ENCODE measurements at places on chromosomes 7 and 10. TPM values are rescaled to one million over a fixed set of nuclear protein-coding genes. Genes with fewer than 3 reads are reported as not detected.

- peak; percentile 96 for DNase-seq
Measured at GRCh38 chr7:128217030-128217805, 23.9 kb upstream of the LEP start.

DNA sequence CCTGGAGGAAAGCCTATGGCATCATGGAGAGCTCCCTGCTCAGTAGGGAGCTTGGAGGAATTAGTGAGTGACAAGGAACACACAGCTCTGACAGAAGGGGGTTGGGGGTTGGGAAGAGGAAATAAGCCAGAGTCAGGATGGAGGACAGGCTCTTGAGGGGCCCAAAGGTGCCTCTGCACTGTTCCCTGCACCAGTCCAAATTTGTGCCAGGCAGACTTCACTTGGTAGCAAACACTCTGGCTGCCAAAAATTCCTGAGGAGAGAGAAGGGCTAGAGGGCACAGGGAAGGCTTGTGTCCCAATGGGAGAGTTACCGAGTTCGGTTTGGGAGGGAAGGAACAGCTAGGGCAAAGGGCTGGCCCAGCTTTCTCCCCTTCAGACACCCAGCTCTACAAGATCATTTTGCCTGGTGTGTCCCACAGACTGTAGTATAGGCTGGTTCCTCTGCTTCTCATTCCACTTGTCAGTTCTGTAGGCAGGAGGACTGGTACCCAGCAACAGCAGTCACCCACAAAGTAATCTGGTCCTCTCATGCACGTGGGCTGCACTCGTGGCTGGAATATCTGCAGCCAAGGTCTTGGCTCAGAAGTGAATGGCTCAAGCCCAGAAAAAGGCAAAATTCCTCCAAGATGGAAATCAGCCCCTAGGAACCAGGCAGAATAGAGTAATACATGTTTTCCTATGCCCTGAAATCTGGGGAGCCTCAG is 8.0 kb upstream of the KCNIP2 start:
- no peak for DNase-seq

DNA sequence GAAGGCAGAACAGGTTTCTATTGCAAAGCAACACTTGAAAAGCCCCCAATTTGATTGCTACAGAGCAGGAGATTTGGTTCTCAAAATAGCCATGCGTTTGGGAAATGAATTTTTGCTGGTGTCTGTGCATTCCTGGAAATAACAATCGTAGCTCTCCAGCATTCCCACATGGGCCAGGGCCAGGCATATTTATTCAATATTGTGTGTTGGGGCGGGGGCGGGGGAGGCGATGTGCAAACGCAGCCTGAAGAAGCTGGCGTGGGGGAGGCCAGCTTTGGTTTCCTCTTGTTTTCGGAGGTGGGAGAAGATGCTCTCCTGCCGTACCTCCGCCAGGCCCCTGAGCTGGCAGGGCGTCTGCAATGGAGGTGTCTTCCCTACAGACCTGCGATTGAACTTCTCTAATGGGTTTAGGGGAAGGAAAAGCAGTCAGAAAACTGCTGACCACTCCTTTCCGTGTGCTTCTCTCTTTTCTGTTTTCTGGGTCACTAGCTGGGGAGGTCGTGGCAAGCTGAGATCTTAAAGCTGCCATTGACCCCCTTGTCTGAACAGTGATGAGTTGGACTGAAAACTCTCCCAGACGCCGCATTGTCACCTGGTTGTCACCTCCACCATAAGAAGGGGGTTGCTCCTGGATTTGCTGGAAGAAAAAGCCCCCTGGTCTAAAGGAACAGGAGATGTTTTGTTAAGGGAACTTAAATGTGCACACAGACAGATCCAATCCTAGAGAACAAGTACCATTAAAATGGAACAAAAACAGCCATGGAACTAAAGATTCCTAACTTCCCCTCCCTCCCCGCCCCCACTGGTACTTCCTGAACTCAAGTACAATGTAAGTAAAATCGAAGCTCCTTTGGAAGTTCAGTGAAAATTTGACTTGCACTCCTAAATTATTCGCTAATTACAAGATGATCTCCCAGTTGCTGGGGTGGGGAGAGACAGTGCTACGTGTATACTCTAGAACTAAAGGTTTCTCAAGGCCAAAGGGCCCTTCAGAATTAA is 56.4 kb upstream of the HABP2 start:
- DNase-seq = no peak

- no peak for DNase-seq
Measured at GRCh38 chr7:110938165-110938564, 152.8 kb upstream of the LRRN3 start.

CRHR2 gene
- not detected for total RNA-seq

GRCh38 chr7:151814400-151815009 is 62.4 kb downstream of the PRKAG2 start:
- DNase-seq = no peak

DNA sequence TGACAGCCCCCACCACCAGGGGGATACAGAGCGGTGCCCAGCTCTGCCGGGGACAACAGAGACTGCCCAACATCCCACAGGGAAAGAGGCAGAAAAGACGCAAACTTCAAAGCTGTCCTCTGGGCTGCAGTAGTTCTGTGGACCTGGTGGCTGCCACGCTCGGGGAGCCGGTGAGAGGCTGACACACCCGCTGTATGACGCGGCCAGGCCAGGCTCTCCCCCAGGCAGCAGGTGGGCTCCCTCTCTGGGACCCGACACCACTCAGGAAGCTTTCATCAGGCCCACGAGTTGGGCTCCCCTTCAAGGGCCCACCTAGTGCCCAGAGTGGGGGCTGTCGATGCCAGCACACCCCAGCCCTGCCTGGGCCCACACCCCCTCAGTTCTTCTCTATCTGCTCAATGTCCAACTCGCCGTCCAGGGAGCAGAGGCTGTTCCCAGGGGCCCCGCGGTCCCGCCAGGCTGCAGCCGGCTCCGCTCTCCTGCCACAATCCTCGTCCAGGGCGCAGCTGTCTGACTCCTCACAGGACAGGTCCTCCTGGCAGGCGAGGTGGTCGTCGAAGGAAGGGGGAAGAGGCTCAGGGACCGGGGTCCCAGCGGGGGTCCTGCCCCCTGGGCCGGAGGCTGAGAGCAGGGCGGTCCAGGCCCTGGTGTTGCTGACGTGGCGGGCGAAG is 121.2 kb downstream of the FAM53B start:
- DNase-seq = no peak

- no peak for DNase-seq
Measured at GRCh38 chr10:69250041-69250440, 28.3 kb upstream of the HK1 start.

DNA sequence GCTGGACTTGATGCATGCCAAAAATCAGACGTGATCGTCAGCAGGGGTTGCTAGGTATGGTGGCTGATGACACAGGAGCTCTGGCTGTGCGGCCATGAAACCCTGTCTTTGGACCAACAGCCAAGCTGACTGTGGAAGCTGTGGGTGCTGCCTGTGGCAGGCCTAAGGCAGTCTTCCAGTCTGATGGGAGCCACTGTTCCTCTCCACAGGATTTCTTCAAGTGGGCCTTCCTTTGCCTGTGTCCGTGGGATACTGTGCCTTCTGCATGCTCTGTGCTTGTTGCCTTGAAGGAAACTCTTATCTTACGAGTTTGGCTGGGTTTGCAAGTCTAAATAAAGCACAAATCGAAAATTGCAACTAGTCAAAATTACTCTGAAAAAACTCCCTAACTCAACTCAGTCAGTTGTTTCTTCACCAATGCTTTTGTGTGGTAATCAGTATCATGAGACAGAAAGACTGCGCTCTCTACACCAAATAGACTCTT is 101.9 kb upstream of the PDLIM1 start:
- DNase-seq = no peak

GLI3 gene
- total RNA-seq = 4.4 TPM

LRIT1 gene
- not detected for total RNA-seq

GRCh38 chr7:25788371-25788770 is 363.6 kb upstream of the NFE2L3 start:
- DNase-seq = no peak

- peak; percentile 24 for DNase-seq
Measured at GRCh38 chr10:70584909-70585544, 17.5 kb downstream of the PRF1 start.

GRCh38 chr10:29011516-29011915 is 277.4 kb upstream of the LYZL1 start:
- DNase-seq = no peak

- DNase-seq = peak; percentile 89
Measured at GRCh38 chr7:107972075-107972482, 30.9 kb downstream of the LAMB1 start.

GRCh38 chr7:75688200-75689136 is 50.3 kb downstream of the HIP1 start:
- DNase-seq = peak; percentile 83

GRCh38 chr10:123855008-123855684 is 36.5 kb downstream of the CPXM2 start:
- DNase-seq = no peak

DNA sequence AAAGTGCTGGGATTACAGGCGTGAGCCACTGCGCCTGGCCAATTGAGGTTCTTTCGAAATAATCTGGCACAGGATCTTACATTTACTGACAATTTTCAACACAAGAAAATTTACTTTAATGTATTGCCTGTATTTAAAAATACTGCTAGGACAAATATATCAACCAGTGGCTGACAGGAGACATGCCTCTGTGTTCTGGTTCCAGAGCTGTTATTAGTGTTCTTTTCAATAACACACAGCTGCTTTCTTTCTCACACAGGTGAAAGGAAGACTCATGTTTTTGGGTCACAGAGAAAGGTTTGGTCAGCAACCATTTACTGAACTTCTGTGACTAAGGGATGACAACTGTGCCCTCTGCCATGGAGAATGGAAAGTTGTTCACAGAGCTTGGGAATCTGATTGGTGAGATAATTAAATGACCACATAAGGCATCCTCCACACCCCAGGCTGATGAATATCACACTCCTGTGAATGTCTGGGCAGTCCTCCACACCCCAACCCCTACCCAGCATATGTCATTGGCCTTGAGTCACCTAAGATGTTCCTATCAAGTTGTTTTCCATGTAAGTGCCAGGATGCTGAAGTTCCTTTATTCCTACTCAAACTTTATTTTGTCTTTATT is 180.1 kb downstream of the RAPGEF5 start:
- no peak for DNase-seq

- DNase-seq = no peak
Measured at GRCh38 chr10:70738006-70738760, 47.0 kb downstream of the TBATA start.

- DNase-seq = no peak
Measured at GRCh38 chr7:110307776-110308175, 783.2 kb upstream of the LRRN3 start.

C7orf33 gene
- total RNA-seq = not detected

OR2A42 gene
- not detected for total RNA-seq

- DNase-seq = peak; percentile 58
Measured at GRCh38 chr7:28107960-28108359, 72.6 kb downstream of the JAZF1 start.

DNA sequence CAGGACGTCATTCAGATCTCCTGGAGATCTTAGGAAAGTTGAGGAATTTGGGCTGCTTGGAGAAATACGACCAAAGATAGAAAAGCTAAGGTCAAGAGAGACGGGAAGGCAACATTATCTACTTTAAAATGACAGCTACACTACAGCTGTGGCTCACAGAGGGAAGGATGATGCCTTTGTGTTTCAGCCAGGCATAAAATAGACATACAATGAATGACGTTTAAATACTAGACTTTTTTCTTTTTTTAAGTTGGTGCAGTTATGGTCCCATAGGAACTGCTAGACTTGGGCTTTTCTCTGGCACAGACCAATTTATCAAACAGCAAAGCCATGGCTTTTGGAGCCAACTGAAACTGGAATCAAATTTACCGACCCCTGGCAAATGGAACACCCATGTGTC is 164.8 kb downstream of the MAGI2 start:
- no peak for DNase-seq

DNA sequence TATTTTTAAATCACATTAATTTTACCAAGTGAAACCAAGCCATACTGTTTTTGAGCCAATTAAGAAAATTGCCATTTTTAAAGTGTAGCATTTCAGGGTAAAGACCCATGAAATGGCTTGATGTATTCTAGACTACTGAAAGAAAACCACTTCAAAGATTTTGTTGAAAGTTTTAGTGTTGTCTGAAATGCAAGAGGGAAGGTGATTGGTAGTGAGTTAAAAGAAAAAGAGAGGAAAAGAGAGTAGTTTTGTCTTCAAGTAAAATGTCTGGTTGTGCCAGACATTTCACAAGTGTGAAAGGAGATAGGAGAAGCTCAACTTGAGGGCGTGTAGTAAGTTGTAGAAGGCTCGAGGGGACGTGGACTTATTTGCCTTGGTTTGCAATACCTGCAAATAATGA is 41.6 kb downstream of the CALML5 start:
- no peak for DNase-seq

FAM237B gene
- not detected for total RNA-seq

DNA sequence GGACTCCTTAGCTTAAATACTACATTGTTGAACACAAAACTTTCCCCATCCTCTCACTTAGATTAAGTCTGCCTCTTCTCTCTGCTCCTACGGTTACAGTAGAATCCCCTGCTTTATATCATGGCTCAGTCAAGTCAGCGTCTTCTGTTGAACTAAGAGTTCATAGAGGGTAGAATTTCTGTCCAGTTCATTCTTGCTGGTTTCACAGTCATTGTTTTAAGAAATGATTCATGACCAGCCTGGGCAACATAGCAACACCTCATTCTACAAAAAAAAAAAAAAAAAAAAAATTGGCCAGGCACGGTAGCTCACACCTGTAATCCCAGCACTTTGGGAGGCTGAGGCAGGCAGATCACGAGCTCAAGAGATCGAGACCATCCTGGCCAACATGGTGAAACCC is 3.7 kb upstream of the ZFYVE27 start:
- no peak for DNase-seq

DNA sequence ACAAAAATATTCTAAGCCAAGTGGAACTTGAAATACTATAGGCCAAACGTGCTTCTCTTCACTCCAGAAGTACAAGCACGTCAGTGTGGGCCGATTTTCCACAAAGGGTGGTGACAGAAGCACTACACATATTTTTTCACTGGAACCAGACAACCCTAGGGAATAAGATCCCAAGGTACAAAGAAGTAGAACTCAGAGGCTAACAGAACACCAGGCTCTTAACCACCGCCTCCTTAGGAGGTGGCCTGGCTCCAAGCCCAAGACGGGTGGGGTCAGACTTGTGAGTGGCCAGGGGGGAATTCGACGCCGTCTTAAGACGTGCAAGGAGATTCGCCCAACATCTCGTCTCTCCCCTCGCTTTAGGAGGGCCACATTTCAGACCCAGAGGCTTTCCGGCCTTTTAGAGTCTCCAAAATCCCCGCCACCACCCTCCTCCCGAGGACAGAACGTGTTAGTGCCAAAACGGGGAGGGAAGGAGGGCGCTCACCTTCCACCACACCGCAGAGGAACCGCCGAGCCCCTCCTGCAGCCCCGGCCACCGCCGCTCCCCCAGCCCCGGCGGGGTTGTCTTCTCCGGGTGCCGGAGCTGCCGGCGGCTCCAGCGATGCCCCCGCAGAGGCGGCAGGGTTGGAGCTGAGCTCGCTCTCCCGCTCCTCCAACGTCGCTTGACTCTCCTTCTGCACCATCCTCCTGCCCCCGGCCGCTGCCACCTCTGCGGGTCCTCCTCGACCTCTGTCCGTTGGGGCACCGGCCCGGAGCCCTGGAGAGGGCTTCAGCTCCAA is 716 bp downstream of the OGA start:
- DNase-seq = peak; percentile 90
